ENCODE measurements at places on chromosomes 6 and 20. TPM values are rescaled to one million over a fixed set of nuclear protein-coding genes. Genes with fewer than 3 reads are reported as not detected.
A peak's percentile ranks its signal among the peaks of the same experiment; 100 is the strongest.

KCNK16 gene
- not detected for total RNA-seq

RHAG gene
- not detected for total RNA-seq

EDN1 gene
- 0.20 TPM for total RNA-seq

C20orf204 gene
- 2.4 TPM for total RNA-seq

COL10A1 gene
- not detected for total RNA-seq

RUNX2 gene
- 6.7 TPM for total RNA-seq

RWDD1 gene
- total RNA-seq = 36.8 TPM

HIVEP1 gene
- 28.3 TPM for total RNA-seq

- H3K4me3 ChIP-seq = no peak overlapping the region
- H3K4me1 ChIP-seq = no peaks in the 10 kb centered on the region
- peaks cover 26% of the 10 kb centered on the region for H3K27me3 ChIP-seq
- no peak for DNase-seq
- no peaks in the 10 kb centered on the region for H3K36me3 ChIP-seq
These were observed 60.5 kb upstream of the PRDM1 start for GRCh38 chr6:106025655-106026054.

GRCh38 chr6:46281110-46281509 is 110.3 kb upstream of the ENPP5 start:
- no peak overlapping the region for H3K27ac ChIP-seq
- H3K36me3 ChIP-seq = no peaks in the 10 kb centered on the region
- no peak for DNase-seq
- H3K4me1 ChIP-seq = no peaks in the 10 kb centered on the region
- no peak overlapping the region for H3K4me3 ChIP-seq

GRCh38 chr6:167782698-167783517 is 43.8 kb upstream of the AFDN start:
- H3K4me1 ChIP-seq = no peaks in the 10 kb centered on the region
- H3K27ac ChIP-seq = no peak overlapping the region
- H3K36me3 ChIP-seq = no peaks in the 10 kb centered on the region
- DNase-seq = no peak
- no peak overlapping the region for H3K4me3 ChIP-seq
- peaks cover 14% of the 10 kb centered on the region for H3K27me3 ChIP-seq

- no peak for DNase-seq
- no peak overlapping the region for H3K4me3 ChIP-seq
- no peaks in the 10 kb centered on the region for H3K27me3 ChIP-seq
- H3K27ac ChIP-seq = no peak overlapping the region
- H3K36me3 ChIP-seq = peaks cover 14% of the 10 kb centered on the region
These were observed 257.5 kb downstream of the MMUT start for GRCh38 chr6:49205526-49205925.

DNA sequence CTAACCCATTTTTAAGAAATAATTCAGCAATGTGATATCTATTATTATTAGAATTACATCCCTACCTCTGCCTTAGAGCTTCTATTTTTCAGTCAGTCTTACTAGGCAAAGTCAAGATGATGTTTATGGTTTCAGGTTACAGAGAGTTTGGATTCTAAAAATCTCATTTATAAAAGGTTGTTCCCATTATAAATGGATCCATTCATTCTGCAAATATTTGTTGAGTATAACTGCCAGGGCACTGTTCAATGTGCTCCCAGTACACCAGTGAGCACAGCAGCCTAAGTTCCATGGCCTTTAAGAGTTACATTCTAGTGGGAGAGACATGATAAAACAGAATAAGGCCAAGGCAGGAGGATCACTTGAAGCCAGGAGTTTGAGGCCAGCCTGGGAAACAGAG is 75.9 kb upstream of the EYA4 start:
- no peak overlapping the region for H3K4me3 ChIP-seq
- no peak for DNase-seq
- no peaks in the 10 kb centered on the region for H3K4me1 ChIP-seq
- no peaks in the 10 kb centered on the region for H3K36me3 ChIP-seq

DNA sequence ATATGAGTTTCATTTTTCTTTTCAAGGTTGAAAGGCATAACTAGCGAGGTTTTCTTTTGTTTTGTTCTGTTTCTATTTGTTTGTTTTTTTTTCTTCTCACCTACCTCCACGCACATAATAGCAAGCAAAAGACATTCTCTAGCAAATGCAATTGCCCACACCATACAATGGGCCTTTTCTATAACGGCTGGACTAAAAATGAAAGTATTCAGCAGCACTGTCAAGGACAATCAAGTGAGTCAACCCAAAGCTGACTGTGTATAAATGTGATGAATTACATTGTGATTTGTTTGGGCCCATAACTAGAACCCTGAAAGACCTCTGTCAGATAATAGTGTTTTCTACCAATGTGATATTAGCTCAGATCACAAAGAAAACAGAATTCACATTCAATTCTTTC is 496.7 kb downstream of the RNF144B start:
- H3K4me3 ChIP-seq = no peak overlapping the region
- H3K36me3 ChIP-seq = peaks cover 4% of the 10 kb centered on the region
- no peaks in the 10 kb centered on the region for H3K4me1 ChIP-seq
- DNase-seq = no peak

DNA sequence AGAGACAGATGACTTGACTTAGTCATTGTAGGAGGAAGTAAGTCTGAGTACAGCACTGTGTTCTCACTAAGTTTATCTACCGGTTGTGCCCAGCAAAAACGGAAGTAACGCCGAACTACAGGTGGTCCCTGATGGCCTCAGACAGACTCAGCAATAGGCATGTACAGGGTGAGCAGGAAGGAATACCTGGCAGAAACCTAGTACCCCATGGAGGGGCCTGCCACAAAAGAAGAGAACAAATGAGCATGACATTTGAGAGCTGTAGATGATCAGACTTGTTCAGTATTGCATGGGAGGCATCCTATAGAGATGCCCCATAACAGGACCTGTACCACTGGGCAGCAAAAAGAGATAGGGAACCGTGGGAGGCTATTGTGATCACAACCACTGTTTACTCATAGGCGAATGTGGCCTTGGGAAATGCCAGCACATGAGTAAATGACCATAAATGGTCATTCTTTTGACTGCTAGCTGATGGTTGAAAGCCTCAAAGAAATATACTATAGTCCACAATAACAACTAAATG is 106.4 kb upstream of the TAB2 start:
- H3K4me3 ChIP-seq = peak overlapping the region; percentile 80
- peaks cover 17% of the 10 kb centered on the region for H3K4me1 ChIP-seq
- H3K27ac ChIP-seq = no peak overlapping the region
- DNase-seq = no peak
- H3K27me3 ChIP-seq = no peaks in the 10 kb centered on the region

DNA sequence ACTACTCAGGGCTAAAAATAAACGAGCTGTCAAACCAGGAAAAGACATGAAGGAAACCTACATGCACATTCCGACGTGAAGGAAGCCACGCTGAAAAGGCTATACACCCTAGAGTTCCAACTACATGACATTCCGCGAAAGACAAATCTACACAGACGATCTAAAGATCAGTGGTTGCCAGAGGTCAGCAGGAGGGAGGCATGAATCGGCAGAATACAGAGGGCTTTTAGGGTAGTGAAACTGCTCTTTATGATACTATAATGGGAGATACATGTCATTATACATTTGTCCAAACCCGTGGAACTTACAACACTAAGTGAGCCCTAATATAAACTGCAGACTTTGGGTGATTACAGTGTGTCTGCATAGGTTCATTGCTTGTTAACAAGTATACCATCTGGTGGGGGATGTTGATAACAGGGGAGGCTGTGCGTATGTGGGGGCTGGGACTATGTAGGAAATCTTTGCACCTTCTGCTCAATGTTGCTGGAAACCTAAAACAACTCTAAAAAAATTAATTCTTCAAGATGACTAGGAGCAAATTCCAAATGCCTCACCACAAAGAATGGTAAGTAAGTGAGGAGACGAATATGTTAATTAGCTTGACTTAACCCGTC is 132.2 kb upstream of the CDH4 start:
- no peak overlapping the region for H3K27ac ChIP-seq
- H3K36me3 ChIP-seq = no peaks in the 10 kb centered on the region
- peaks cover 17% of the 10 kb centered on the region for H3K27me3 ChIP-seq
- no peak for DNase-seq
- no peak overlapping the region for H3K4me3 ChIP-seq
- H3K4me1 ChIP-seq = peaks cover 11% of the 10 kb centered on the region

- H3K27me3 ChIP-seq = peaks cover 2% of the 10 kb centered on the region
- DNase-seq = no peak
These were observed 81.7 kb downstream of the THBS2 start for GRCh38 chr6:169171951-169172350.

DNA sequence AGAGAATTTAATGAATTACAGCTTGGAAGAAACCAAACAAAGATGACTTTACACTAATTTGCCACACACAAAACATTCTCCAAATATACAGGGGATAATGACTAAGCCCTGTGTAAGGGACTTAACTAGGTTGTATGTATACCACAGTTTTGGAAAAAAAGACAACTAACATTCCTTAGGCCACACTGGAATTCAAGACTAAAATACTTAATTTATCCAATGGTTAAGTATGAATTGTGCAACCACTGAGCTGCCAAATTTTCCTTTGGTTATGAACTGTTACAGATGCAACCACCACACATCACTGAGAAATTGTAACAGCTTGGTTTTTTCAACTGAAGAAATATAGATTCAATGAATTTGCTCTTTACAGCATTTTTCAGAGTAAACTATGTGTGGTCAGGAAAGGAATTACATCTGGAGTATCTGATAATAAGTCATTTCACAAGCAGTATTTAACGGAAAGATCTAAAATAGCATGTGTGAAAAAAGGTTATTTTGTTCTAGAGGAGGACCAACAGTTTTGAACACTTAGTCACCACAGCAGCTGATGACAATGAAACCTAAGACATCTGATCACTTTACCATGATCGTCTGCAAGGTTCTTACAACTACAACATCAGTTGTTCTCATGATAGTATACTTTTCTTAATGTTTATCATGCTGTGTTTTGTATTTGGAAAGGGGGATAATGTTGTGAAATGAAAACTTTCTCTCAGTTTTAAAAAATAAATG is 318.8 kb downstream of the BCKDHB start:
- H3K27ac ChIP-seq = no peak overlapping the region
- no peaks in the 10 kb centered on the region for H3K4me1 ChIP-seq
- H3K4me3 ChIP-seq = no peak overlapping the region
- no peak for DNase-seq

DNA sequence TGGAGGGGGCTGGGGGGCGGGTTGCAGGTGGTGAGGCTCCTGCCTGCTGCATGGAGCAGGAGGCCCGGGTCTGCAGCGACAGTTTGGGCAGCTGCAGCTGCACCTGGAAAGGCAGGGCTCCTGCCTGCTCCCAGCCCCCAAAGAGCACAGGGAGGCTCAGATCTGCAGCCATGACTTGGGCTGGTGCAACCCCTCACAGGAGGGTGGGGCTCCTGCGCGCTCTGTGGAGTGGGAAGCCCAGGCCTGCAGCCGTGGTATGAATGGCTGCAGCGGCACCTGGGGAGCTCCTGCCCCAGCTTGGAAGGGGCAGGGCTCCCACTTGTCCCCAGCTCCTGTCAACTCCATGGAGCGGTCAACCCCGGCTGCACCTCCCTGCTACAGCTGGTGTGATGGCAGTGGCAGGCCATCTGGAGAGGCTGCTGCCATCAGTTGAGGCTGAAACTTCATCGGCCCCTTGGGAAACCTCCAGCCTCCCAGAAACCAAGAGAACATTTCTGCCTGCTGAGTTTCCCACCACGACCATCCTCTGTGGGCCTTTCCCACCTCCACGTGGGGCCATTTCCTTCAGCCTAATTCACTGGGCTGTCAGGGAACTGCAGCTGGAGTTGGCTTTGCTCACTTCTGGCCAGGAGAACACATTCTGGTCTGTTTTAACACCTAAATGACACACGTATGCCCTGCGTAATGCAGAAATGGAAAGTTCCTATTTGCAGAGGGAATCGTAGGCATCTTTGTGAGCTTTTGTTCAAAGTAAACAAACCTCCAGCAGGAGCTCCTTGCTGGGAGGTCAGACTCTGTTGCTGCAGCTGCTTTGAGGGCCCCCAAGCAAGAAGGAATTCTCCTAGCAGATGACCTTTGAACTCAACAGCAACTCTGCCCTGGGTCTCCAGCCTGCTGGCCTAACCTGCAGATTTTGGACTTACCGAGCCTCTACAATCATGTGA is 429.0 kb downstream of the PREX1 start:
- H3K36me3 ChIP-seq = no peaks in the 10 kb centered on the region
- no peak overlapping the region for H3K4me3 ChIP-seq

DNA sequence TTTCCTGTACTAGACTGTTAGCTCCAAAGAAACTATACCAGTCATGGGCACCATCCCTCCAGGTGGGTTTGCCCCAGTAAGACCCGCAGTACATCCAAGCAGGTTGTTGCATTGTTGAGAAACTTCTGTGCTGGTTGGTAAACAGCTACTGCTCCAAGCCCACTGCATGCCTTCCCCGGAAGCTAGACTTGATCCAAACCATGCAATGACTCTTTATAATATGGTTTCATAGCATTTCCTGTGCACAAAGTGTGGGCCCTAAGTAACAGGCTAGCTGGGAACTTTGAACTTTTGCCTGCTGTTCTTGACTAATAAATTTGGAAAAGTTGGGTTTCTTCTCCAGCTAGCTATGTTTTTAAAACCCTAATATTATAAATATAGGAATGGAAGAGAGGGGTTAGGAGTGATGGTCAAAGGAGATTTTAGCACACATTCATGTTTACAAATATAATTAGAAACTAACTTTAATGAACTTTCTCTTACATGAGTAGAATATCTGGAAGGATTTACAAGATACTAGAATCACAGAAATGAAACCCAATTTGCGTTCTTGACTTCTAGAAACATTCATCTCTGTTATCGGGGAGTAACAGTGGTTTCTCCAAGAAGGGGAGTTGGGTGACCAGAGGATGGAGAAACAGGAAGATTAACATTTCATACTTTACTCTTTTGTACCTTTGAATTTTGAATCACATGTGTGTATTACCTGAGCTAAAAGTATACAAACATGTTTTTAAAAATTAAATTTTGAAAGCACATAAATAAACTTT is 51.7 kb downstream of the GFOD1 start:
- H3K4me3 ChIP-seq = peak overlapping the region; percentile 56
- DNase-seq = no peak
- peak overlapping the region; percentile 85 for H3K27ac ChIP-seq
- no peaks in the 10 kb centered on the region for H3K36me3 ChIP-seq
- peaks cover 64% of the 10 kb centered on the region for H3K4me1 ChIP-seq

GRCh38 chr6:17884498-17885478 is 102.6 kb downstream of the KIF13A start:
- peak overlapping the region; percentile 77 for H3K4me3 ChIP-seq
- no peaks in the 10 kb centered on the region for H3K27me3 ChIP-seq
- peak overlapping the region; percentile 91 for H3K27ac ChIP-seq
- H3K36me3 ChIP-seq = no peaks in the 10 kb centered on the region
- peaks cover 41% of the 10 kb centered on the region for H3K4me1 ChIP-seq
- no peak for DNase-seq

DNA sequence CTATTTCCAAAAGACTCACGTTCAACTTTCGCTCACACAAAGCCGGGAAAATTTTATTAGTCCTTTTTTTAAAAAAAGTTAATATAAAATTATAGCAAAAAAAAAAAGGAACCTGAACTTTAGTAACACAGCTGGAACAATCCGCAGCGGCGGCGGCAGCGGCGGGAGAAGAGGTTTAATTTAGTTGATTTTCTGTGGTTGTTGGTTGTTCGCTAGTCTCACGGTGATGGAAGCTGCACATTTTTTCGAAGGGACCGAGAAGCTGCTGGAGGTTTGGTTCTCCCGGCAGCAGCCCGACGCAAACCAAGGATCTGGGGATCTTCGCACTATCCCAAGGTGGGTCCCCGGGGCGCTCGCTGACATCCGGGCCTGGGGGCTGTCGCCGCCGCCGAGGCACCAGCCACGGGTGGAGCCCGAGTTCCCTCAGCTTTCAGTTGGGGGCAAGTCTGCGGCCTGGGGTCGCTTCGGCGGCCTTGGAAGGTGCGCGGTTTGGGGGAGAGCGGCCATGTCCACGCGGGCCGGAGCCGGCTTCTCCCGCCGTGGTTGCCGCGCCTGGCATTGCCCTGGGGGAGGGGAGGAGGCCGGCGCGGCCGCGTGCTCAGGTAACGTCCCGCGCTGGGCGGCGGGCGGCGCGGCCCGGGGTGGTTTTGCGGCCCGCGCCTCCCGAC is 429 bp downstream of the AMD1 start:
- no peak for DNase-seq
- no peaks in the 10 kb centered on the region for H3K27me3 ChIP-seq
- peak overlapping the region; percentile 91 for H3K27ac ChIP-seq
